ENCODE measurements at places on chromosomes 2 and 18.

DNA sequence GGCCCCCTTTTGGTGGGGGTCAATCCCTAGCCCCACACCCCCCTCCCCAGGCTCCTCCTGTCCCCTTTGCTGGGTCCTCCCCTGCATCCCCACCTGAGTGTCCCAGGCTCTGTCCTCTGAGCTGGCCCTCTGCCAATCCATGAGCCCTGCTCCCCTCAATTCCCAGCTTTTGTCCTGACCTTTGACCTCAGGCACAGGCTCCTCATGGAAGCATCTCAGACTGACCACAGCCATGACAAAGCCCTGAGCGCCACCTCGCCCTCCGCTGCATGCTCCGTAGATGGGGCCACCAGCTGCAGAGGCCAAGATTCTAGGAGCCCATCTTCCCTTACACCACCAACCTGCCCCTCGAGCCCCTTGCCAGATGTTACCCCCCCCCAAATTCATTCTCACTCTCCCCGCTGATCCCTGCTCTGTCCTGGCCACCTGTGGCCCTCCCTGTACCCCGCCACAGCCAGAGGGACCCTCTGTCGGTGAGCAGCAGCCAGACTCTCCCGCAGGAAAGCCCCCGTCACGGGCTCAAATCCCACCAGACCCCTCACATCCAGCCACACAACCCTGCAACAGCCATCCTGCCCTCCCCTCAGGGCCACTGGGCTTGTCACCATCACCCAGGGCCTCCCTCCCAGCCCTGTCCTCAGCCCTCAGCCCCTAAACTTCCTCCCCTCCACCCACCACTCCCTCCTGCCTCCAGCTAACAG, 206.0 kb downstream of the MGAT5 start:
- peak; percentile 69 for DNase-seq

- no peak for DNase-seq
These were observed 184.2 kb downstream of the ZNF385B start for GRCh38 chr2:179677077-179677688.

DNA sequence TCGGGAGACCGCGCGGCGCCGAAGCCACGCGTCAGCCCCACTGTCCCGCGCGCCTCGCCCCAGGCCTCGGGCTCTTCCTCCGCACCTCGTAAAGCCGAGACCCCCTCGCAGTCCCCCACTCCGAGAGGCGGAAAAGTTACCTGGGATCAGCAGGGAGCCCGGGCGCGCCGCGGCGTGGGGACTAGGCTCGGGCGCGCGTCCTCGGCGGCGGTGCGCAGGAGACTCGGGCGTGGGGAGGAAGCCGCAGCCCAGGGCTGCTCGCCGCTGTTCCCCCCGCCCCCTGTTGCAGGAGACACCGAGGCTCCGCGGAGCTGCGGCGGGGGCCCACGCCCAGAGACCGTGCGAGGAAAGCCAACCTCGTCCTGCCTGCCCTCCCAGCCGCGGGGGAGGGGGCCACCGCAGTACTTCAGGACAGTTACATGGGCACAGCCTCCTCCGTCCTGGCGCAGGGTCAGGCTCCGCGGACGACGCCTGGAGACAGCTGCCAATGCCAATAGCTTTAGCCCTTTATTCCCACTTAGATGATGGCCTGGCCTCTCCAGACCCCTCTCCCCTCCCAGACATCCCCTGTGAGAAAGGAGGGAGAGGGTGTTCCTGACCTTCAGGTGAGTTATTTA, at the start of gene EPB41L3:
Gene EPB41L3 (minus strand): TSS at position 225 of the 617 bp plus-strand sequence. CDS start 54,814 bp downstream, outside the sequence.
- DNase-seq: peak; percentile 91

GRCh38 chr2:55033076-55033742, 17.0 kb downstream of the RTN4 start:
- no peak for DNase-seq

DNA sequence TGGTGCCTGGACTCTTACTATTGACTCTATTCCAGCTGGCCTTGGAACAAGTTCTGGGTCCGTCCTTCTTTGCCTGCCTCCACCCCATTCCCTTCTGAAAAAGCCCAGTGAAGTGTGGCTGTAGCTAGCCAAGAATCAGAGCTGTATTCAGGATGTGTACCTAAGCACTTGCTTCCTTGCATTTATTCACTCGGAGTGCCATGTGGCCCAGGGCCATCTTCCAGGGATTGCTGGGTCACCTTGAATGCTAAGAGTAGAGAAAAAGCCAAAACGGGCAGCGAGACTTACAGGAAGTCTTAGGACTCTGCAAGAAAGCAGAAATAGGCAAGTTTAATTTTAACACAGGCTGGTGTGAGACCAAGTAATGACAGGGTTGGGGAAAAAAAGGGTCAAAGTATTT, 4.1 kb downstream of the ITGA6 start:
- no peak for DNase-seq

DNA sequence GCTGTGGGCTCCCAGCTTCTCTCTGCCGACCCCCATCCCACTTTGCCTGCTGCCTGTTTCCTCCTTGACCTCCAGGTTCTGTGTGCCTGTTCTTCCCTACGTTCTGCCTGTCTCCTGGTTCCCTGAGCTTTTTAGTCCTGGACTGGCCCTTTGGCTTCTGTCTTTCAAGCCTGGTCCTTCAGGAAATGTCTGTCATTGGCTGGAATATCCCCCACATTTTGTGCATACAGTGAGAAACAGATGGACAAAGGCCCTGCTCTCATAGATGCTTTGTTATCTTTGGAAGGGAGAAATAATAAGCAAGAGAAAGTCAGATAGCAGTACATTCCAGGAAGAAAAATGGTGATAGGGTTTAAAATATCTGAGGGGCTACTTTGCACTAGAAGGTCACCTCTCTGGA, 5.7 kb downstream of the MGAT5 start:
- DNase-seq: no peak

- no peak for DNase-seq
These were observed 29.8 kb downstream of the RNMT start for GRCh38 chr18:13756261-13756660.

Data from mesenteric fat pad (tissue), 1 donor.